ENCODE measurements at places on chromosomes 5 and 9. TPM values are rescaled to one million over a fixed set of nuclear protein-coding genes. Genes with fewer than 3 reads are reported as not detected.
A peak's percentile ranks its signal among the peaks of the same experiment; 100 is the strongest.

GRCh38 chr5:168693297-168693696, 114.1 kb upstream of the PANK3 start:
- DNase-seq = no peak

- DNase-seq = no peak
These were observed 44.3 kb upstream of the SLC12A7 start for GRCh38 chr5:1156033-1156753.

DNA sequence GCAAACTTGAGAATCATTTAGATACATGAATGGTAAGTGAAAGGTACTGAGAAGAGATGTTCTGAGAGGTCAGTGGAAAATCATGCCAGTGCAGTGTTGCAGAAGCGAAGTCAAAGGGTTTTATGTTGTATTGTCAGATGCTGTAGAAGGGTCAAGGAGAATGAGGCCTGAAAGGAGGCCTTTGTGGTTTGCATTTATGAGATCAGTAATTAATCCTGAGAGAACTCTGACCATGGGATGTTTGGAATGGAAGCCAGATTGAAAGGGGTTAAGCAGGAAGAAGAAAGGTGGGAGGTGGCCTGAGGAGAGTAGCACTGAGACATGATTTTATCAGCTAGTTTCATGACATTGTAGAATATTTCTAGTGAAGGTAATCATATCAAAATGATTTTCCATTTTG, 97.8 kb downstream of the ZSWIM6 start:
- DNase-seq = no peak

- no peak for DNase-seq
These were observed 273.0 kb upstream of the CTNND2 start for GRCh38 chr5:12177225-12177624.

DNA sequence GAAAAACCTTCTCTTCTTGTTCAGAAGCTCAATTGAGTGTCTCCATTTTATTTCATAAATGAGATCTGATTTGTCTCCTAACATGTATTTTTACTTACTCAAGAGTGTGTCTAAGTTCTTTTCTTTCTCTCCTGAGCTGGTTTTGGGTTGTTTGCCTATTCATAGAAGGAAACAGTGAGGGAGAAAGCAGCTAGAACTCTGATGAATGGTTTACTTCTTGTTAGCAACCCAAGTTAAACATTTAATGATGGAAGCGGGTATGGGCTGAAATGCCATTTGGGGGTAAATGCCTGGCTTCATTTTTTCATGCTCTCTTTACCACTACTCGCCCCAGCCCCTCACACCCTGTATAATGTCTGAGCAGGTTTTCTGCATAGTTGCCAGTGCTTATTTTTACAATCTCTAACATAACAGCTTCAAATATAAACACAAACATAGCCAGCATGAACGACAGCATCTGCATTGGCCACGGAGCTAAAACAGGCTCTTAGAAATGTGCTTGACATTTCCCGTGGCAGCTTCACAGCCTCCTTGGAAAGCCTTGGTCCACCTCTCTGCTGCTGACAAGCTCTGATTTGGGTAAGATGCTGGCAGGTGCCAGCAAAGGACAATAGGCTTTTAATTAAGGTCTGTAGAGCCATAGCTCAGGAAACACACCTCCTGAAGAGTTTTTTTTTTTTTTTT, 321.1 kb downstream of the ARHGEF28 start:
- no peak for DNase-seq

GRCh38 chr9:16410601-16411280, 459.7 kb downstream of the BNC2 start:
- DNase-seq = no peak

DNA sequence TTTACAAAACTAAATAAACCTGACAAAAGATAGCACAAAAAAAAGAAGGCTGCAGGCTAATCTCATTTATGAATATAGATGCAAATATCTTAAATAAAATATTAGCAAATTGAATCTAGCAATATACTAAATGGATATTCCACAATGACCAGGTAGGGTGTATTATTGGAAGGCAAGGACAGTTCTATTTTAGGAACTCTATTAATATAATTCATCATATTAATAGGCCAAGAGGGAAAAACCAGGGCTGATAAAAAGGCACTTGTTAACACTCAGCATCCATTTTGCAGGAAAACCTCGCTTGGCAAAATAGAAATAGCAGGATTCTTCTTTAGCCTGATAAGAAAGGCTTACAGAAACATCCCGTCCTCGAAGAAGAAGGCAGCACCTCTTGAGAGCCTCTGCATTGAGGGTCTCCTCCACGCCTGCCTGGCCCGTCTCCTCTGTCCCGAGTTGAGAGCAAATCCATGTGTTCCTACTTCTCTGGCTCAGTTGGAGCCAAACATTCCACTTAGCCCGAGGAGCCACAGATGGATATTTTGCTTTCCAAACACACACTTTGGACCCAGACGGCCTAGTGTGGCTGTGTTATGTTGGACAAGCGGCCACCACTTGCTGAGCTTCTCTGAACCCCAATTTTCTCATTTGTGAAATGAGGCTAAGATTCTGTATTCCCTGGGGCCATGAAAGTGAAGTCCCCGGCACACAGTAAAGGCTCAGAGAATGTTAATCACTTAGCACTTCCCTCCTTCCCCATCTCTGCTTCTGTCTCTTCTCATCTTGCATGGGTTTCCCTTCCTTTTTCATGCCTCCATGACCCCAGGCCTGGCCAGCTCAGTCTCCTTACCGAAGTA, 181.8 kb upstream of the MVB12B start:
- no peak for DNase-seq

DNA sequence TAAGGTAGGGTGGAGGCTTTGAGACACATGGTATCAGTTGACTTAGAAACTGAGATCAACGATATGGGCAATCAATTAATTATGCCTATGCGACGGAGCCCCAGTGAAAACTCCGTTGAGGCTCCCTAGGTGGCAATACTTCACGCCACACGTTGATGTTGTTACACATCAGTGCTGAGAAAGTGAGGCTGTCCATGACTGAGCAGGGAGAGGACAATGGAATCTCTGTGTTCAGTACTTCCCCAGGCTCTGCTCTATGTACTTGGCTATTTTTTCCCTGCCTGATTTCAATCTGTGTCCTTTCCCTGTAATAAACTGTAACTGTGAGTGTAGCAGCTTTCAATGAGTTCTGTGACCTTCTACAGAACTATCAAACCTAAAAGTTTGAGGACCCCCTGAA, 211.7 kb downstream of the SNCAIP start:
- no peak for DNase-seq

DNA sequence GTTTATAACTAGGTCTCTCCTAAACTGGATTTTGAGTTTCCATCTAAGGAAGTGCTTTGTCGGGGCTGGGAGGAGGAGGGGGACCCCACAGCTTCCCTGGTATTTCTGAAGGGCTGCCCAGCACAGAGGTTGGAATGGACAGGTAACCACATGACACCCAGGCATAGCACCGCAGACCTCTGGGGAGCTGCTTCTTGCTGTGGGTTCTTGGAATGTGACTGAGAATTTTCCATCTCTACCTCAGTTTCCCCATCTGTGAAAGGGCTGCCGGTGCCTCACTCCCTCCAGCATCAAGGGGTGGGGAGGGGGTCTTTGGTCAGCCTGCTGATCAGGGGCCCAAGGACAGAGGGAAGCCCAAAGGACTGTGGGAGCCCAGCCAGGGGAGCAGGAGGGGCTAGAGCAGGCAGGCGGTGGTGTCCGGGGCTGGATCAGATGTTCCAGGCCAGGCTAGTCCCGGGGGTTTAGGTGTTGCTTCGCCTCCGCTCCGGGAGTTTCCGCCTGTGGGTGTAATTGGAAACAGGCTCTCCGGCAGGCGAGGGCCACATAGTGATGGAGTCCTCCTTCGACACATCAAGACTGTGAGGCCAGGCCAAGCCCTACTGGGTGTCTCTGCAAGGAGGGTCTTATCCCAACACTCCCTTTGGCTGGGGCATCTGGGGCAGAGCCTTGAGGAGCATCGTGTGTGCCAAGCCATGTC, 3.3 kb downstream of the OLFML2A start:
- no peak for DNase-seq

- DNase-seq = no peak
These were observed 206.0 kb downstream of the ATP10B start for GRCh38 chr5:160646033-160646432.

GRCh38 chr9:129472651-129473102, 148.2 kb downstream of the C9orf50 start:
- no peak for DNase-seq

DNA sequence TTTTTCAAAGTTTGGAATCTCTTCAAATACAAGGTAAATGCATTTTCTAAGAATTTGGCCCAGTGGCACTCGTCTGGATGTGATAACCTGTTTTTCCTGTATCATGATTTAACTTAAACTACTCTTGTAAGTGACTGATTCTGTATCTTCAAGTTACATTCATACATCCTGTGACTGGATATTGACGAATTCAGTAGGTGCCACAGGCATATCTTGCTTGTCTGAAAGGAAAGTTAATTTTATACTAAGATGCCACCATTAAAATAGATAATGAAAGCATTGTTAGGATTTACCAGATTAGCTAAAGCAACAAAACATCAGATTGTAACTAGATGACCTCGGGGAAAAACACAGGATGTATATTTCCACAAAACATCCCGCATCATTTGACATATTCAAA, 175.3 kb upstream of the ZNF608 start:
- no peak for DNase-seq

GRCh38 chr5:150312518-150312917, 9.8 kb upstream of the ARSI start:
- no peak for DNase-seq

DNA sequence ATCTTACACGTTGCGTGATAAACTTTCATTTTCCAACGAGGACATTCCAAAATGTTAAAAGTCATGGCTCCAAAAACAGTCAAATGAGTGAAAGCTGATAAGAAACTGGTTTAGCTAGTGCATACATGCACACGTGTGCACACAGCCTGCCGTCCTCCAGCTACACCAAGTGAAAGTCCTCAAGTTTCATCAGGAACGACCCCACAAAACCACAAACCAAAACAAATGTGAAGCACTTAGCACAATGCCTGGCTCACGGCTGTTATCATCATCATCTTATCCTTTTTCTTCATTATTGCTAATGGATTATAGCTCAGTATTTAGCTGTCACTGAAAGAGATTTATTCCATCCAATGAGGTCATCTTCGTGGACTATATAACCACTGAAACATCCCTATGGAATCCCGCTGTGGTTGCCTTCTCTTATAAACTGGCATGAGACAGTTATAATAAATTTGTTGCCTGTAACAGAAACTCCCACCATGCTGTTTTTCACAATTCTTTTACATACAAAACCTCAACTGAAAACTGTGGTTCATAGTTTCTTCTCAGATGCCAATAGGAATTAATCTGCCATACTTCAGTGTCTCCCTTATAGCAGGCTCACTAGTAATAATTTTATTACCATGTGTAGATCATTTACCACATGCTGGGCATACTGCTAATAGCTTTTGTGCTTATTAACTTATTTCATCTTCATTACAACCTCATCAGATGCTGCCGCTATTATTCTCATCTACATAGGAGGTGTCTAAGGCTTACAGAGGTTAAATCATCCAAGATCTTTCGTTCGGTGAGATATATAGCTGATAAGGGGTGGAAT, 56.1 kb downstream of the SAXO1 start:
- no peak for DNase-seq

DNA sequence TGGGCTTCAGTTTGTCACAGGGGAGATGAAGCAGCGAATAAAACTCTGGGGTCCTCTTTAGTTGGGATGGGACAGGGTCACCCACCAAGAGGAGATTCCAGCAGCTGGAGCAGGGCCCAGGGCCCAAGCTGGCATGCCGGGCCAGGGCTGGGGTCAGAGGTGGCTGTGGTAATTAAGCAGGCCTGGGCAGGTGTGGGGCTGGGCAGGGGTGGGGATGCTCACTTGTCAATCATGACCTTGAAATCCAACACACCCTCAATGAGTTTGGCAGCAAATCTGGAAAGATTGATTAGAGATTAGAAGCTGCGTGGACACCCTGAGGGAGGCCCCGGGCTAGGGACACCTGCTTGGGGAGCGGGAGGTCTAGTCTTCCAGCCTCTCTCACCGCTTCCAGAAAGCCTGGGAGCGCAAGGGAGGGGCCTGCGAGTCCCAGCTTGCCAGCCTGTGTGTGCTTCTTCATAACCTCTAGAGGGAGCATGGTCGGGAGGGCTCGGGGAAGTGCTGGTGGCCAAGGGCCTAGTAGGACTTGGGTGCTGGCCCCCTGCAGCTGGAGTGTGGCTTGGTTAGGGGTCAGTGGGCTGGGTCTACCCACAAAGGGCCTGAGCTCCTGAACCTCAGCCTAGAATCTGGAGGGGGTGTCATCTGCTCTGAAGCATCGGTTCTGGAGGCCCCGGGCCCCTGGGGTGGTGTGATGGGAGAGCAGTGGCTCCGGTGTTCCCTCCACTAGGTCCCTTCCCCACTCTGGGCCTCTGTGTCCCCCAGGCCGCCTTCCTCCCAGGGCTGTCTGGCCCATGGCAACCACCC, 7.6 kb downstream of the CRAT start:
- peak; percentile 62 for DNase-seq

DNA sequence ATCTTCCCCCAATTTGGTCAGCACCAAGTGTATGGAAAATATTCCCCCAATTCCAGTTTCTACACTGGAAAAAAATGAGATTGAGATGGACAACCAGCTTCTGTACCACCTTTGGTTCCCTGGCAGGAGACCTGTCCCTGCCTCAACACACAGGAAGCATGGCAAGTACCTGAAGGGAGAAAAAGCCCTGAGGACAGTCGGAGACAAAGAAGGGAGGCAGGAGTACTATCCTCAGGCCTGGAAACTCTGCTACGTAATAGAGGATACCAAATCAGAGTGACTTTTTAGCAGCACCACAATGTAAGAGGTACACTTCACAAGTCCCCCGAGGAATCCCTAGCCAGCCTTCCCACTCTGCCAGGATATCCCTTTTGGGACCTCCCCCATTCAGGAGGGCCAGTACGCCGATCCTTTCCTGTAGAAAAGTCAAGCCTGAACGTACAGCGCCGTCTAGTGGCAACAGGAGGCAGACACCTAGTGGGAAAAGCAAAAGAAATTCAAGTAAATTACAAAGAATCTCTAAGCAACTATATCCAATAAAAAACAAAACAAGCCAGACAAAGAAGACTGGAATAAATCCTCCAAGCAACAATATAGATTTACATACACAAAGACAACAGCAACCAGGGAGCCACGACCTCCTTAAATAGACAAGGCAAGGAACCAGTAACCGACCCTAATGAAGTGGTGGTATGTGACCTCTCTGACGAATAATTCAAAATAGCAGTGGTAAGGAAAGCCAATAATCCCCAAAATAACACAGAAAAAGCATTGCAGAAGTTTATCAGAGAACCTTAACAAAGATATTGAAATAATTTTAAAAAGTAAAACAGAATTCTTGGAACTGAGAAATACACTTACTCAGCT, 63.3 kb upstream of the SLCO6A1 start:
- peak; percentile 46 for DNase-seq

DNA sequence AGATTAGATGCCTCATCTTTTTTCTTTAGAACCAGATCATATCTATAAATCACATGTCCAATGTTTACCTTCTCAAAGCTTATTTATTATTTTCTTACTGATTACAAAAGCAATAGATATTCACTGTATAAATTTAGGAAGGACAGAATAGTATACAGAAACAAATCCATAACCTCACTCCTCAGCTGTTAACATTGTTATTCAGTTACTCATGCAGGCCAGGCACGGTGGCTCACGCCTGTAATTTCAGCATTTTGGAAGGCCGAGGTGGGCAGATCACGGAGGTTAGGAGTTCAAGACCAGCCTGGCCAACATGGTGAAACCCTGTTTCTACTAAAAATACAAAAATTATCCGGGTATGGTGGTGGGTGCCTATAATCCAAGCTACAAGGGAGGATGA, 15.3 kb downstream of the STOM start:
- no peak for DNase-seq

The MORN5 gene
- 7.7 TPM for total RNA-seq

The ADGRV1 gene
- 49.7 TPM for total RNA-seq

The LCN9 gene
- total RNA-seq = not detected

The LTC4S gene
- 20.1 TPM for total RNA-seq

The BHMT gene
- not detected for total RNA-seq

The SLC36A2 gene
- total RNA-seq = not detected

The NSMF gene
- total RNA-seq = 20.7 TPM

The SOWAHA gene
- 0.18 TPM for total RNA-seq

The SH3TC2 gene
- 0.92 TPM for total RNA-seq
